ENCODE measurements at places on chromosomes 5 and 9. TPM values are rescaled to one million over a fixed set of nuclear protein-coding genes. Genes with fewer than 3 reads are reported as not detected.

GRCh38 chr9:92804727-92805126 lies 40.1 kb upstream of the BICD2 start:
- no peak overlapping the region for H3K27ac ChIP-seq
- peaks cover 10% of the 10 kb centered on the region for H3K27me3 ChIP-seq
- DNase-seq: no peak

DNA sequence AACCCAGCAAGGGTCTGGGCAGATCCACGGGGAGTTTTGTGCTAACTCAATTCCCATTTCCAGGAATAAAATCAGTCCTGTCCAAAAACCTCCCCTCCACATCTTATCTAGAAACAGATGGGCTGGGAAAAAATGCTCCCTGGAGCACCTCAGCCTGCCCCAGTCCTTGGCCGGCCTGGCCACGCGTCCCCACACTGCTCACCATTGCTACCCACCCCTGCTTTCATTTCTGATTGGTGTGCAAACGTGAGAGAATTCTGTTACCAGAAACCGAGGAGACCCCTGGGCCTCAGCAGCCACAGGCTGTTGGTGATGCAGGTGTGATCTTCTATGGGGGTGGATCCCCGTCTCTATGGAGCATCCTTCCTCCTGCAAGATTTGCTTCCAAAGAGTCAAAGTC lies 38.0 kb upstream of the OLFM1 start:
- H3K4me3 ChIP-seq: no peak overlapping the region
- DNase-seq: no peak
- H3K4me1 ChIP-seq: no peaks in the 10 kb centered on the region
- H3K27me3 ChIP-seq: peaks cover 11% of the 10 kb centered on the region
- no peak overlapping the region for H3K27ac ChIP-seq

CDC37L1 gene
- total RNA-seq: 9.0 TPM

DNA sequence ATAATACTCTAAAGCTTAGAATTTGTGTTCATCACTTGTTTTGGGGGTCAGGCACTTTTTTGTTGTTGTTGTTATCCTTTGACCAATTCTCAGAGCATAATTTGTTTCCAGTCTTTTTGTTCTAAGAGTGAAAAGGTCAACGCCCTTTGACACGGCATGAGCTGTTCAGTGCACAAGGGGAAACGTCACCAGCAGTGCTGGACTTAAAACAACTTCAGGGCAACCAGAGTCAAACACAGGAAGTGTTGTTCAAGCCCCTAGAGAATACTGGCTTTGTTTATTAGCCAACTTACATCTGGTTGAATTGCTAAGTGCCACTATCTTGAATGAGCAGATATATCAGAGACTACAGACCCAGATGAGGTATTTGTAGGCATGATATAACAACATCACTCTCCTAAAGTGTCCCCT lies 368.9 kb downstream of the TMEM161B start:
- H3K27ac ChIP-seq: no peak overlapping the region
- H3K4me3 ChIP-seq: no peak overlapping the region
- no peaks in the 10 kb centered on the region for H3K4me1 ChIP-seq

BASP1 gene
- 8.1 TPM for total RNA-seq

EPB41L4B gene
- total RNA-seq: not detected

IER5L gene
- 1.8 TPM for total RNA-seq

FBXO10 gene
- 8.7 TPM for total RNA-seq

GRCh38 chr5:10555277-10555684 lies 8.6 kb upstream of the ANKRD33B start:
- H3K27me3 ChIP-seq: peaks cover 27% of the 10 kb centered on the region
- no peaks in the 10 kb centered on the region for H3K36me3 ChIP-seq
- no peak for DNase-seq
- no peak overlapping the region for H3K4me3 ChIP-seq

GRCh38 chr5:173881811-173882575 lies 6.2 kb upstream of the CPEB4 start:
- DNase-seq: no peak
- H3K27ac ChIP-seq: no peak overlapping the region
- H3K27me3 ChIP-seq: peaks cover 3% of the 10 kb centered on the region
- H3K36me3 ChIP-seq: peaks cover 10% of the 10 kb centered on the region
- H3K4me1 ChIP-seq: peaks cover 28% of the 10 kb centered on the region
- no peak overlapping the region for H3K4me3 ChIP-seq

- no peak for DNase-seq
- peak overlapping the region; percentile 17 for H3K4me3 ChIP-seq
- no peak overlapping the region for H3K27ac ChIP-seq
- H3K4me1 ChIP-seq: peaks cover 5% of the 10 kb centered on the region
Measured at GRCh38 chr9:19471737-19472648, 63.2 kb downstream of the ACER2 start.

DNA sequence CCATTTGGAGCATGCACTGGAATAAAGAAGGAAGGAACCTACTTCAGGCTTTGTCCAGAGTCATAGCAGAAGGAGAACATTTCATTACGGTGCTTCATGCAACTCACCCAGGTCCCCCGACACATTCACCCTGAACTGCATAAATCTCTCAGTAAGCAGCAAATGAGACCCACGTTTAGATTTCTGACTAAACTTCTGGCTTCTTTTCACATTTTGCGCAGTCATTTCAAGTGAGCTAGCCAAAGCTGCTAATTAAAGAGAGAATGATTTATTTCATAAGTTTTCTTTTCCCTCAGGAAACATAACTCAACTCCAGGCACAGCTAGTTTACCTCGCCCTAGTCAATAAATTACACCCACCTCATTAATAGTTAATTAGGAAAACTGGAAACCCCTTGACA lies 88.6 kb upstream of the GAS1 start:
- DNase-seq: no peak
- no peak overlapping the region for H3K4me3 ChIP-seq
- H3K27ac ChIP-seq: no peak overlapping the region
- H3K36me3 ChIP-seq: no peaks in the 10 kb centered on the region
- no peaks in the 10 kb centered on the region for H3K4me1 ChIP-seq
- H3K27me3 ChIP-seq: peaks cover 32% of the 10 kb centered on the region

DNA sequence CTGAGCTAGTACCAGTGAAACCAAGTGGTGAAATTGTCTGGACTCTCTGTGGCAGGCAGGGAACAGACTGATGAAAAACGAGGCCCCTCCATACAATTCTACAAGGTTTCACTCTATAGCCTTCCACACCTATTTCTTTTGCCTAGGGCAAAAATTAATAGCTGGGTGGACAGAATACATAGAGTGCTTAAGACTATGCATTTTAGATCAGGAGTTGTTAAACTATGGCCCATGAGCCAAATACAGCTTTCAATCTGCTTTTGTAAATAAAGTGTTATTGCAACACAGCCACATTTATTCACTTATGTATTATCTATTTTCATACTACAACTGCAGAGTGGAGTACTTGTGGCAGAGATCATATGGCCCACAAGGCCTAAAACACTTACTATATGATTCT lies 45.2 kb downstream of the SH3TC2 start:
- no peak overlapping the region for H3K27ac ChIP-seq
- H3K27me3 ChIP-seq: peaks cover 18% of the 10 kb centered on the region
- DNase-seq: no peak
- no peak overlapping the region for H3K4me3 ChIP-seq

DNA sequence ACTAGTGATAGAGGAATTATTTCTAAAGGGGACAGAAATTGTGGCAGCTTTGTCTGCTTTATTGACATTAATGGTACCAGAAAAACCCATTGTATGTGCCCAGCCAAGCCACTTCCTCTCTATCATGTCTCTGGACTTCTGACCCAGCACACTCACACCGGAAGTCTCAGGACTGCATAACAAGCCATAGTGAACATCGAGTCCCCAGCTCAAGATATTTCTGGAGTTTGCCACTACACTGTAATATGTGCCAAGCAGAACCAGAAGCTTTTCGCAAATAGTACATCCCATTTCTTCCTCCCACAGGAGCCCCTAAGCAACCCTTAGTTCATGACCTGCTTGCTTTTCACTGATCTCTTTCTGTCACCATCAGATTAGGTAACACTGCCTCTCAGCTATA lies 187.4 kb upstream of the GHR start:
- no peak overlapping the region for H3K4me3 ChIP-seq
- H3K27ac ChIP-seq: no peak overlapping the region
- H3K27me3 ChIP-seq: no peaks in the 10 kb centered on the region

DNA sequence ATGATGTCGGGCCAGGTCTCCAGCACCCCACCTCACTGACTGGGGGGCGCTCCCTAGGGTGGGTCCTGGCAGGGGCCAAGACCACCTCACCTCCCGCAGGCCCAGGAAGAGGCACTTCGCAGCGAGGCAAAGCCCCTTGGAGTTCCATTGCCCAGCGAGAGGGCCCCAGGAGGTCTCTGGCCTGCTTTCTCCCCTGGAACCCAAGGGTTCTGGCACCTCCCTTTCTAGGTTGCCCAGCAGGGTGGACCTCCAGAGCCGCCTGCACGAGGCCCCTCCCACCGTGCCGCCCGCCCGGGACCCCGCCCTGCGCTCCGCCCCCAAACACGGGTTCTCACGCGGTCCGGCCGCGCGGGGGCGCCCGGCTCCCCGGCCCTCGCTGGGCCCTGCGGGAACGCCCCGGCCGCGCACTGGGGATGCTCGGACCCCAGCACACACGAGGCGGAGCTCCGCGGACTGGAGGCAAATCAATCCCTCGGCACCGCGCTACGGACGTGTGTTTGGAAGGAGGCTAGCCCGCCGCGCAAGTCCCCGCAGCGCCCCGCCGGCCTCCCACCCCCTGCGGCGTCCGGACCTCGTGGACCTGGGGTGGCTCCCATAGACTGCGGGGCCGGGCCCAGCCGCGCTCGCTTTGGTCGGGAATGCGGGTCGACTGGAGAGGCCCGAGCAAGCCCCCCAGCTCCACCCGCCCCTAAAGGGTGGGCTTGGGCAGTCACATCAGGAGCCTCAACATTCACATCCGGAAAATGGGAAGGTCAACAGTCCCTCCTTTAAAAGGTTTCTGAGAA lies 99.5 kb upstream of the LMX1B start:
- no peak overlapping the region for H3K27ac ChIP-seq
- DNase-seq: peak; percentile 87
- no peaks in the 10 kb centered on the region for H3K36me3 ChIP-seq
- H3K4me1 ChIP-seq: peaks cover 41% of the 10 kb centered on the region

- no peaks in the 10 kb centered on the region for H3K36me3 ChIP-seq
- peak; percentile 57 for DNase-seq
- H3K27ac ChIP-seq: no peak overlapping the region
- peaks cover 3% of the 10 kb centered on the region for H3K4me1 ChIP-seq
Measured at GRCh38 chr9:93677048-93677571, 100.7 kb downstream of the PHF2 start.

- no peaks in the 10 kb centered on the region for H3K4me1 ChIP-seq
- no peaks in the 10 kb centered on the region for H3K27me3 ChIP-seq
- DNase-seq: no peak
- no peaks in the 10 kb centered on the region for H3K36me3 ChIP-seq
- H3K4me3 ChIP-seq: no peak overlapping the region
Measured at GRCh38 chr5:149421834-149422233, 42.7 kb upstream of the IL17B start.

PCDHA5 gene
- not detected for total RNA-seq

CATSPER3 gene
- total RNA-seq: 0.52 TPM

DNA sequence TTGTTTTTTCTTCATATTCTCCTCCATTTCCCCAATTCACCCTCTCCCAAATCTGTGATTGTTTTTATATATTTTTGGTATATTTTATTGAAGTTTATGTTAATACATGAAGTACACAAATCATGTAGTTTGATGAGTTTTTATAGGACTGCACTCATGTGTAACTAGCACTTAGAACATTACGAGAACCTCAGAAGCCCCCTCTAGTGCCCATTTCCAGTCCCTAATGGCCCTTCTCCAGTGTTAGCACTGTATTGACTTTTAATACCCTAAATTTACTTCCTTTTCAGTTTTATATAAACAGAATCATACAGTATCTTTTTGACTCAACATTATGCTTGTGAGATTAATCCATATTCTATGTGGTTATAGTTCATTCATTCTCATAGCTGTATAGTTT lies 18.5 kb upstream of the FKTN start:
- no peak overlapping the region for H3K4me3 ChIP-seq
- no peak overlapping the region for H3K27ac ChIP-seq
- peaks cover 6% of the 10 kb centered on the region for H3K4me1 ChIP-seq
- H3K27me3 ChIP-seq: no peaks in the 10 kb centered on the region
- H3K36me3 ChIP-seq: no peaks in the 10 kb centered on the region
- no peak for DNase-seq

NOL8 gene
- 51.1 TPM for total RNA-seq

DNA sequence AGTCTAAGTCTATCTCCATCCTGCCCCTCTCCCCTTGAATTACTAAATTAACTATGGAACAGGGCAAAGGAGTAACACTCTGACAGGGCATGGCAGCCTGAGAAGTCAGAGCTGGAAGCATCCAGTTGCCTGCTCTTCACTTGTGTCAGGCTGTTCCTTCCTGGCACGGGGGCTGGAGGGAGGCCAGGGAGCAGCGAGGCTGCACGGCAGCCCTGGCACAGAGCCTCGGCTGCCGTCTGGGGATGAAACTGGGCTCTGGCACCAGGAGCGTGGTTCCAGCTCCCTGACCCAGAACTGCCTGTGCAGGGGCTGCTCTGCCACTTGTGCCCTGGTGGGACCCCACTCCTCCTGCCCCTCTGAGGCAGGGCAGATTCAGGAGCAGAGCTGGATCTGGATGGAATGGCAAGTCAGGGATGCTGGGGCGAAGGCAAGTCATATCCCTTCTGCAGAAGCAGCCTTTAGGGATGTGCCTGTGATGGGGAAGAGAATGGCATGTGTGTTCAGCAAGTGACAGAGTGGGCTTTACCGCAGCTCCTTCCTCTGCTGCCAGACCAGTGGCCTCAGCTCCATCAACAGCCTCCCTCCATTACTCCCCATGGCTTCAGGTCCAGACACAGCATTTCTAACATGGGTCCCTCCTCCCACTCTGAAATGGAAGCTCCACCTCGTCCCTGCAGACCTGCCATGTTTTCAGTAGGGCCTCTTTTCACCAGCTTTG lies 42.2 kb upstream of the PDE8B start:
- no peaks in the 10 kb centered on the region for H3K36me3 ChIP-seq
- no peaks in the 10 kb centered on the region for H3K4me1 ChIP-seq
- H3K4me3 ChIP-seq: no peak overlapping the region
- no peak for DNase-seq
- no peak overlapping the region for H3K27ac ChIP-seq

C7 gene
- not detected for total RNA-seq

GRCh38 chr5:109907189-109907588 lies 217.5 kb downstream of the MAN2A1 start:
- no peak overlapping the region for H3K4me3 ChIP-seq
- H3K27me3 ChIP-seq: peaks cover 16% of the 10 kb centered on the region
- no peaks in the 10 kb centered on the region for H3K36me3 ChIP-seq
- DNase-seq: no peak

DNA sequence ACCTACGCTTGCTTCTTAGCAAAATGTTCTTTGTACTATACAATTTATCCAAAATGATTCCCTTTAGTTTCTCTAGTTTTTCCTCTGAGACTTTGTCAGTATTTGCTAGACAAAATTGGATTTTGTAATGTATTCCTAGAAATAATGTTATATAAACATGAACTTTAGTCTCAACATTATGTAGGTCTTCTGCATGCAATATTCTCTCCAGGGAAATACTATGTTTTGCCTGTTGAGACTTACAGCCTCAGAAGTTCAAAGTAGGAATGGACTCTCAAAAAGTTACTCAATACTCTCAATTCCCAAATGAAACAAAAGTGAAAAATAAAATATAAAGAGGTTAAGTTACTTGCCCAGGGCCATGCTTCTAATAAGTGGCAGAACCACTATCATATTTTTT lies 24.8 kb upstream of the SMC2 start:
- no peaks in the 10 kb centered on the region for H3K36me3 ChIP-seq
- H3K4me1 ChIP-seq: no peaks in the 10 kb centered on the region
- H3K4me3 ChIP-seq: no peak overlapping the region
- DNase-seq: no peak

GOLPH3 gene
- total RNA-seq: 72.5 TPM

- DNase-seq: no peak
- no peaks in the 10 kb centered on the region for H3K4me1 ChIP-seq
- H3K36me3 ChIP-seq: no peaks in the 10 kb centered on the region
- no peak overlapping the region for H3K27ac ChIP-seq
- no peaks in the 10 kb centered on the region for H3K27me3 ChIP-seq
- no peak overlapping the region for H3K4me3 ChIP-seq
Measured at GRCh38 chr5:40991168-40991980, 79.8 kb downstream of the MROH2B start.
